ENCODE measurements at places on chromosomes 12 and 14.

- no peak for DNase-seq
Observed at GRCh38 chr12:81350309-81350708, 272.4 kb downstream of the ACSS3 start.

GRCh38 chr14:61609191-61609843 is 86.0 kb upstream of the HIF1A start:
- no peak for DNase-seq

DNA sequence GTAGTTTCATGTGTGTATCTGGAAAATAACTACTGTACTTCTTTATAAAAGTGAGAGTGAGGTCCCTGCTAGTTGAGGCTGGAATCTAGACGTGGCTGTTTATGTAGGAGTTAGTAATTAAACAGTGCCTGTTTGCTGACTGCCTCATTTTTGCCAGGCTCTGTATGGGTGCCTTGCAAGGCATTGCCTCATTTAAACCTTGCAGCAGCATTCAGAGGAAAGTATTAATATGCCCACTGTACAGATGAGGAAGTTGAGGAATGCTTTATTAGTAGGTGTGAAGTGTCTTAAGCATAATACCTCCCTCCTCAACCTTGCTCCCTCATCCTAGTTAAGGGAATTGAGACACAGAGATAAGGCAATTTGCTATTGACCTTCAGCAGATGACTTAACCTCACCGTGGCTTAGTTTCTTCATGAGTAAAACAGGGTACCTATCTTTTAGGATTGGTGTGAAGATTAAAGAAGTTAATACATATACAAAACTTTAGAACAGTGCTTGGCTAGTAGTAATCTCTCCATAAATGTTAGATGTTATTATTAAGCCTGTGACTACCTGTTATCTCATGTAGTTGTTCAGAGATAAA is 28.7 kb downstream of the PPM1A start:
- DNase-seq = no peak

DNA sequence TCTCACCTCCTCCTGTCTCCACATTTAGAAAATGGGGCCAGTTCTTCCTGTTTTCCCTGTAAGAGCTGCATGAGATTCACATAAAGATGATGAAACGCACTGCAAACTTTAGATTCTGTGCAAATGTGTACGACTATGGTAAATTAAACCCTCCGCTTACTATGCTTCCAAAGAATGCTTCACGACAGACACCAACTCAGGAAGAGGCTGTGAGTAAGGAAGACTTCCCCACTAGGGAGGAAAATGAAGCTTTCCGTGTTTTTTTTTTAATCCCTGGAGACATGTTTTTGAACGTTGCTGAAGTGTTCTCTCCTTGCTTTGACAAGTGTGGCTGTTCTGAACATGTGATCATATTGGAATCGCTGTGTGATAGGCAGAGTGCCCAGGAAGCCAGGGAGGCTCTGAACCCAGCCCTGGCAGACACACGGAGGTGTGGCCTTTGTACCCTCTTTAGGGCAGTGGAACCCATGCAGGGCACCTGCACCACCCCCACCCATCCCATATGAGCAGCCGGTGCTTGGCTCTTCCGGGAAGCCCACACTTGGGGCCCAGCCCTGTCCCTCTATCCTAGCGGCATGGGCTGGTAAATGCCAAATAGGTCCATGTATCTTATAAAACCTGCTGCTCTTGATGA is 7.5 kb upstream of the SYNE3 start:
- no peak for DNase-seq

- no peak for DNase-seq
Observed at GRCh38 chr14:28629328-28630004, 137.1 kb upstream of the FOXG1 start.

GRCh38 chr12:5379749-5380496 is 52.0 kb upstream of the NTF3 start:
- no peak for DNase-seq

DNA sequence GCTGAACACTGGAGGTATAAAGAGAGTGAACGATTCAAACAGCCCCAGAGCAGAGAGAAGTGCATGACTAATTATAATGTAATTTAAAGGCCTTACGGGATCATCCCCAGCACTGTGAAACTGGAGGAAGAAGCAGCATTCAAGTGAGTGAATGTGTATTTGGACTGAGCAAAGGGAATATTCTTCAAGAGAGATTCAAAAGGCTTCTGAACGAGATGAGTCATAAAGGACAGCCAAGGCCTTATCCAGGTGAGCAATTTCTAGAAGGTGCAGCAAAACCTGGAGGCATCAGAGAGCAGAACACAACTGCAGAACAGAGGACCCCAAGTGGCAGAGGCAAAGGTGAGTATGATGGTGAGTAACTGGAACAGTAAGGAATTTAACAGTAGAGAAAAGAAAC is 127.2 kb downstream of the BCAT1 start:
- no peak for DNase-seq

- DNase-seq = no peak
Observed at GRCh38 chr12:12800406-12801180, 12.6 kb upstream of the DDX47 start.

DNA sequence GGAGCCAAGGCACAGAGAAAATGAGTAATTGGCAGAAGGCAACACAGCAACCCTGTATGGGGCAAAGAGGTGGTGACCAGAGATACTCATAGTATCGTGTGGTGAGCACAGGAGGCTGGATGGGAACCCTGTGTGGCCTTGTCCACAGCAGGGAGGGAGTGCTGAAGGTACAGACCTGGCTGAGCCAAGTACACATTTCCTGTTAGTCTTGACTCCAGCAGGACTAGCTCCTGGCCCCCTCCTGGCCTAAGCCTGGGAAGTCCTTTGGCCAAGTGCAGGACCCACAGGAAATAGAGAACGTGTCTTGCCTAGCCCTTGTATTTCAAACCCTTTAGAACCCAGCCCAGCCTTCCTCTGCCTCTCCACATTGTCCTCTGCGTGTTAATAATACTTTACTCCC is 289.8 kb upstream of the PWP1 start:
- no peak for DNase-seq

GRCh38 chr12:27711317-27711682 is 668 bp downstream of the MRPS35 start:
- DNase-seq = peak; percentile 64

All from RKO (cell line).